ENCODE measurements at places on chromosomes 7 and 10. TPM values are rescaled to one million over a fixed set of nuclear protein-coding genes. Genes with fewer than 3 reads are reported as not detected.

Gene CABCOCO1
- total RNA-seq: not detected

Gene ZNF138
- 11.1 TPM for total RNA-seq

Gene OR2F2
- not detected for total RNA-seq

Gene MKI67
- total RNA-seq: 367 TPM

Gene TMEM273
- 2.0 TPM for total RNA-seq

Gene HOXA3
- not detected for total RNA-seq

Gene ARID5B
- 52.1 TPM for total RNA-seq

DNA sequence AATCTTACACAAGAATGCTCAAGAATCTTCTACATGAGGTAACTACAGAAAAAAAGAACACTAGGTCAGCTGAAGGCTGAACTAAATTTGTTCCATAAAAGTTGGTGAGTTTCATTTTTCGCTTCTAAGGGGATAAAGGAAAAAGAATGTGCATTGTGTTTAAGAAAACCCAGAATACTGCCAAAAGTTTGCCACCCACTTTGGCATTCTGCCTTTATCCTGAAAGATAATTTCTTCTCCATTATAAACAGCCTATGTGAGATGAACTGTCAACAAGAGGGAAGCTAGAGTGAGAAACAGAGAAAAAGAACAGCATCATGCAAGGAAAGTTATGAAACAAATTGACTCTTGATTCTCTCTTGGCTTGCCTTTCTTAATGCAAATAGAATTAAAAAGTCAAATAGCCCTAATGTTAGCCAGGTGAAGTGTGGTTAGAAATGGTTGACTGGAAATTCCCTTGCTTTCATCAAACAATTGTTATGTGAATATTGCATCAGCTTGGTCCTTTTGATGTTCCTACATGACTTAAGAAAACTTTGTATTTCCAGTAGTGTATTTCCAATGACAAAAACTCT, 25.8 kb downstream of the STEAP1 start:
- DNase-seq: no peak

- DNase-seq: peak; percentile 52
Measured at GRCh38 chr10:131845505-131846239, 55.1 kb upstream of the PPP2R2D start.

- DNase-seq: no peak
Measured at GRCh38 chr7:95478272-95479037, 7.3 kb upstream of the ASB4 start.

- no peak for DNase-seq
Measured at GRCh38 chr10:52212802-52213201, 101.3 kb upstream of the DKK1 start.

GRCh38 chr10:28677888-28678686, 766 bp downstream of the BAMBI start:
- DNase-seq: no peak

- no peak for DNase-seq
Measured at GRCh38 chr7:32893207-32893524, 1.6 kb upstream of the KBTBD2 start.

DNA sequence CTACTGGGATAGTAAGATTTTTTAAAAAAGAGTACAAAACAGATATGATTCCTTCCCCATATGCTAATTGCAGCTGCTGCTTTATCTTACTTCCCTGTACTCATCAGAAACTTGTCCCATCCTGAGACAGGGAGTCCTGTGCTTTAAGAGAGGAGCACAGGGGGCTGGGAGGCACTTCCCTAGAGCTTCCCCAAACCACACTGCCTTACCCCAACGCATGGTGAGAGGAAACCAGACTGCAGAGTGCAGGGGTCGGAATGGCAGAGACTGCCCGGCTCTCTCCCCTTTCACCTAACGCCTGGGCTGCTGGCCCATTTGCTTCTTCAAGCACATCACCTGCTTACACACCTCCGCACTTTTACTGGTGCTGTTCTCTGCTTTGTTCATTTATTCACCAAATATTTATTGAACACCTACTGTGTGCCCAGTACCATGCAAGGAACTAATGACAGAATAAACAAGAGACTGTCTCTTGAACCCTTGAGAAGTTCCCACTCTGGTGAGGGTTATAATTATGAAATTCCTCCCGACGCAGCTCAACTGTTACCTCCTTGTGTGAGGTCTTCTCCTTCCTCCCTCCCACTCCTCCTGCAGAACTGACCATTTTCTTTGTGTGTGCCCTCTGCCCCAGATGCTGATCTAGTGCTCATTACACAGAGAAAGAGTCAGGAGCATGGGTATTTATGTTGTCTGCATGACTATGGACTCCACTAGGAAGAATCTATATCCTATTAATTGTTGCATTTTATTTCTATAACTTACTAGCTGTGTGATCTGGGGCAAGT, 289.7 kb downstream of the TCF7L2 start:
- DNase-seq: no peak

DNA sequence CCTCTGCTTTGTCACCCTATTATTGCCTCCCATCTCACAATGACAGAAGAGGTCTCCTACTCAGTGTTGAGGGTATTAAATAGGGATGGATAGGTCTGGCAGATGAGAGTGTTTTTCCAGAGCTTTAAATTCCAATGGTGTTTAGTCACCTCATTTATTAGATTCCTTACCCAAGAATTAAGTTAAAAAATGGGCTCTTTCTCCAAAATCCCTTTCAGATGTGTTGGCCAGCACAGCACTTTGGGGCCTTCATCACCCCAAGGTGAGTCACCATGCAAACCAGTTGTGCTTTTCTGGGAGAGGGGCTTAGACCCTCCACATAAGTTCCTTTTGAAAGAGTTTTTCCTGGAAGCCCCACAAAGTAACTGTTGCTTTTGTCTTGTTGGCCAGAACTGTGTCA, 78.4 kb downstream of the CYP26A1 start:
- no peak for DNase-seq

GRCh38 chr10:35421553-35422178, 85.4 kb downstream of the CCNY start:
- no peak for DNase-seq

DNA sequence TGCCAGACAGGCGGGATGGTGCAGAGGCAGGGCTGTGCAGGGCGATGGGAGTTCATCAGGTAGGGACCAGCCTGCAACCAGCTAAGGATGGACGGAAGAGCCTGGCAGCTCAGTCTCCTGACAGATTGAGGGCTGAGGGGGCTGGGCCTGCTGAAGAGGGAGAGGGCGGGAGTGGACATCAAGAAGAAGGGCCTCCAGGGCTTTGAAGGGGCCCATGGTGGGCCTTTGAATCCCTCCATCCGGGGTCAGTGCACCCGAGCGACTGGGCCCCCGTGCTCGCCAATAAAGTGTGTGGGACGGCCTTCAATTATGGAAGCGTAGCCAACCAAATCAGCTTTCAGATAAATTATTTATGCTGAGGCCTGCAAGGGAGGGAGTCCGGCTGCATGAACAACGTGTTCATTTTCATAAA, 431.2 kb downstream of the RPS24 start:
- no peak for DNase-seq
